Stomach (tissue), 19 donors: ENCODE measurements at places on chromosomes 13 and 19.

GRCh38 chr13:104832231-104832630 is 1703.2 kb downstream of the EFNB2 start:
- DNase-seq = no peak

DNA sequence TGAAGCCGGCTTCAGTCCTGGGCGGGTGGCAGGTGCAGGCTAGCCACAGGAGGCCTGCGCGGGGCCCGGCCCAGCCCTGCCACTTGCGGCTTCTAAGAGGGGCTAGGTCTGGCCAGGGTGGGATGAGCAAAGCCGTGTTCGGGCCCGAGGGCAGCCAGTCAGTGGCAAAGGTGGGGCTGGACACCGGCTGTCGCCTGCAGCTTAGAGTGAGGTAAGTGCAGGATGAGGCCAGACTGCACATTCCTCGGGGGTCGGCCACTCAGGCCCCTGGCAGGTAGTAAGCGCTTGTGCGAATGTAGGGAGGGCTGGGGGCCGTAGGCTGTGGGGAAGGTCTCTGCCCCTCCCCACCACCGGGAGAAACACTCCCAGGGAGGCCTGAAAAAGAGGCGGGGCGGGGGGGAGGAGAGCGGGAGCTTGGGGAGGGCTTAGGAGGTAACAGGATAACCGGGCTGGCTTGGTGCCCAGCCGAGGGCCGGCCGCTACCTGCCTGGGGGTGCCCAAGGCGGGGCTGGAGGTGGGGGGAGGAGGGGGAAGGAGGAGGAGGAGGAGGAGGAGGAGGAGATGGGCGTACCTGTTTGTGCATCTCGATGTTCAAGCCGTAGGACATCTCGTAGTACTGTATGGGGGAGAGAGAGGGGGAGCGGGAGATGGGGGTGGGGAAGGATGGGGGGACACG is 6.4 kb downstream of the TLE5 start:
- peak; percentile 92 for DNase-seq

DNA sequence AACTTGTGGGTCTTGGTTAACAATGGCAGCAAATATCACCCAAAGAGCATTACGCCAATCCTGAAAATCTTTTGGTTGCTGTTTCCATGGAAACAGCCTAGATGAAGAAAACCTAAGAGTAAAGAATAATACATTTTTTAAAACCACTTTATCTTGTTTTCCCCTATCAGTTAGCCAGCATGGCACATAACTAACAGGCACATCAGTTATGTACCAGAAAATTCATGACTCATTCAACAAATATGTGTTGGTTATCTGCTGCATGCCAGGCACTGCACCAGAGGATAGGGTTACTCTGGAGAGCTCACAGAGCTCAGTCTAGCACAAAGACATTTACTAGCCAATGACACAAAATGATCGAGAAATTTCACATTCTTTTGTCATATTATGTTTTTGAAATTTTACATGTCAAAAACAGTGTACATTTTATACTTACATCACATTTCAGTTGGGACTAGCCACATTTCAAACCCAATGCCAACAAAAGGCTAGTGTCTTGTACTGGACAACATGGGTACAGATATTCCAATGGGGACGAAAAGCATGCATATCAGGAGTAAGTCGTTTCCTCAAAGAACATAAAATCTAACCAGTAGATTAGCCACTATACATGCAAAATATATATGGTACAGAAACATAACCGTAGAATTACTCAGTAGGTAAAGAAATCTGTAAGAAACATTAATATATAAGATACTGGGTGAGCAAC is 20.3 kb downstream of the LNX2 start:
- peak; percentile 34 for DNase-seq

- DNase-seq = peak; percentile 5
Observed at GRCh38 chr19:58497634-58498170, 14.1 kb downstream of the SLC27A5 start.

DNA sequence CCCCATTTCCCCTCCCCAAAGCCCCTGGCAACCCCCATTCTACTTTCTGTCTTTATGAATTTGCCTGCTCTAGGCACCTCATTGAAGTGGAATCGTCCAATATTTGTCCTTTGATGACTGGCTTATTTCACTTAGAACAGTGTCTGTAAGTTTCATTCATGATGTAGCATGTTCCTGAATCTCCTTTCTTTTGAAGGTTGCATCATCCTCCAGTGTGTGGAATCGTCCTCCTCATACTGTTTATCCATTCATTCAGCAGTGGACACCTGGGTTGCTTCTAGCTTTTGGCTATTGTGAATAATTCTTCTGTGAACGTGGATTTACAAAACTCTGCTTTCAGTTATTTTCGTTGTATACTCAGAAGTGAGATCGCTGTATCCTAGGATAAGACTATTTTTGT is 161.2 kb upstream of the RNF113B start:
- no peak for DNase-seq

- DNase-seq = peak; percentile 83
Observed at GRCh38 chr19:4369109-4369887, 25.9 kb downstream of the MPND start.

DNA sequence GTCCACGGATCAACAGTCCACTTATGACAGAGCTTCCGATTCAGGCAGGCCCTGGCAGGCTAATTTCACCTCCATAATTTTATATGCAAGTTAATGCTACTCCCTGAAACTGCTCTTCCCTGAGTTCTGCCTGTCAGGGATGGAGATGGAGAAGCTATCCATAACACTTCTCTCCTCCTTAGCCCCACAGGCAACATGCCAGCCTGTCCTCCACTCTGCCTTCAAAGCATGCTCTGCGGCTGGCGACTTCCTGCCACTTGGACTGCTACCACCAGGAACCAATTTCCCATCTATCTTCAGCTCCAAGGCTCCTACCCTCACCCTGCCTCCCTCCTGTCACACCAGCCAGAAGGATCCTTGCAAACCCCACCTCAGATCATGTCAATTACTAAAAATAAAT is 35.4 kb downstream of the GSX1 start:
- no peak for DNase-seq

GRCh38 chr19:58536852-58537798 is 6.7 kb upstream of the TRIM28 start:
- no peak for DNase-seq

- DNase-seq = no peak
Observed at GRCh38 chr19:47848823-47849473, 10.1 kb upstream of the TPRX2 start.

GRCh38 chr19:3959766-3960131 is 11.2 kb downstream of the DAPK3 start:
- no peak for DNase-seq

- DNase-seq = no peak
Observed at GRCh38 chr13:97300871-97301270, 78.7 kb downstream of the MBNL2 start.

GRCh38 chr19:19259741-19260140 is 13.4 kb downstream of the TM6SF2 start:
- no peak for DNase-seq

GRCh38 chr19:31066385-31066784 is 282.9 kb downstream of the TSHZ3 start:
- DNase-seq = no peak

DNA sequence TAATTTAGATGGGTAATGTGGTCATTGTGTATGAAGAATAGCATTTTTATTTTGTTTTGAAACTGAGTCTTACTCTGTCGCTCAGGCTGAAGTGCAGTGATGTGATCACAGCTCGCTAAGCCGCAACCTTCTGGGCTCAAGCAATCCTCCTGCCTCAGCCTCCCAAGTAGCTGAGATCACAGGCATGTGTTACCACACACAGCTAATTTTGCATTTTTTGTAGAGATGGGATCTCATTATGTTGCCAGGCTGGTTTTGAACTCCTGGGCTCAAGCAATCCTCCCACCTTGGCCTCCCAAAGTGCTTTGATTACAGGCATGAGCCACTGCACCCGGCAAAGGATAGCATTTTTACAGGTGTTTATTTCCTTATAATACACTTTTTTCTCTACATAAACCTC is 36.6 kb downstream of the SERTM1 start:
- DNase-seq = no peak

DNA sequence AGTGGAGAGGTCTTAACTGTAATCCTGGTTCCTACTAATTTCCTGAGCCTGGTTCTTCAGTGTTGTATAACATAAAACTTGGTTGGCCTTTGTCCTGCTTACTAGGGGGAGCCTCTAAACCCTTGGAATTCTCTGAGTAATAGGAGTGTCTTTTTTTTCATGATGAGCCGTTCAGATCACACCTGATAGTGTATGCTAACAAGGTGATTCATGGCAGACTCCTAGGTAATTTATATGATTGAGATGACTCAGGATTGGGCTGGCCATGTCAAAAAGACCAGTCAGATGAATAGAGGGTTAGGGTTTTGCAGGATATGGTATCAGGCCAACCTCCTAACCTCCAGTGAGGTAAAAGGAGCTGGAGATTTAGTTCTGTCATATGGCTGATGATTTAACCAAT is 135.8 kb upstream of the KLF12 start:
- DNase-seq = no peak

GRCh38 chr13:32159137-32159869 is 127.7 kb downstream of the FRY start:
- DNase-seq = no peak

- DNase-seq = no peak
Observed at GRCh38 chr13:18991060-18991459, 190.6 kb downstream of the TUBA3C start.

DNA sequence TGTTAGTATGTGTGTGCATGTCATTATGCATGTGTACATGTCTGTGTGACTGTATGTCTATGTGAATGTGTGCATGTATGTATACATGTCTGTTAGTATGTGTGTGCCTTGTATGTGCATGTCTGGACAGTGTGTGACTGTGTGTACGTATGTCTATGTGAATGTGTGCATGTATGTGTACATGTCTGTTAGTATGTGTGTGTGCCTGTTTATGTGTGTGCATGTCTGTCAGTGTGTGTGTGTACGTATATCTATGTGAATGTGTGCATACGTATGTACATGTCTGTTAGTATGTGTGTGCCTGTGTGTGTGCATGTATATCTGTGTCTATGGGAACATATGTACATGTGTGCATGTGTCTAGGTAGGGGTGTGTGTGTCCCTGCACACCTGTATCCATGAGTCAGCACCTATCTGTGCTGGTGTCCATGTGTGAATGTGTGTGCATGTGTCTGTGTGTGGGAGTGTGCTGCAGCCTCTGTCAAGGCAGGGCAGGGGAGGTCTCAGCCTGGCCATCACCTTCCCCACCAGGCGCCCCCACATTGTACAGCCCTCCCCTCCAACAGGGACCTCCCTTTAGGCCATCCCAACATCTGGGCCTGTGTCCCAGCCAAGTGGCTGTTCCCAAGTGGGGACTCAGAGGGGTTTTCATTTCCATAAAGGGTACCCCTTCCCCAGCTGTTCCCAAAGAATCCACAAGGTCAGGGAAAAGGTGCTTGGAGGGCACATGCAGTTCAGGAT is 4.4 kb downstream of the GAS6 start:
- DNase-seq = no peak

GRCh38 chr19:44856421-44857083 is 10.5 kb downstream of the NECTIN2 start:
- peak; percentile 56 for DNase-seq

- DNase-seq = no peak
Observed at GRCh38 chr19:1103132-1103707, 574 bp upstream of the GPX4 start.

DNA sequence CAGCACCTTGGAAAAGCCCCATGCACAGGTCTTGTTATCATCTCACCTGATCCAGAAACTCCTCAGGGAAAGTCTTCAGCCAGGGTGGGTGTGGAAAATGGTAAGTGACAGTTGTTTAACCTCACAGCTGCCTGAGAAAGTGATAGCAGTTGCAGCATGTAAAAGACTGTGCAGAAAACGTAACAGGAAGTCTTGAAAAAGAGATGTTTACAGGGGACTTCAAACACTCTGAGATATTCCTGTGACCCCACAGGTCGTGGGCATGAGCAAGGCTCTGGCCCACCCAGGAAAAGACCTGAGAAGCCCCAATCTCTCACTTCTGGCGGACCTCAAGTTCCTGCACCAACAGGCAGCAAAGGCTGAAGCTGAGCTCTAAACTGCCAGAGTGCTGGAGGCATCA is 826.9 kb downstream of the UQCRFS1 start:
- no peak for DNase-seq

DNA sequence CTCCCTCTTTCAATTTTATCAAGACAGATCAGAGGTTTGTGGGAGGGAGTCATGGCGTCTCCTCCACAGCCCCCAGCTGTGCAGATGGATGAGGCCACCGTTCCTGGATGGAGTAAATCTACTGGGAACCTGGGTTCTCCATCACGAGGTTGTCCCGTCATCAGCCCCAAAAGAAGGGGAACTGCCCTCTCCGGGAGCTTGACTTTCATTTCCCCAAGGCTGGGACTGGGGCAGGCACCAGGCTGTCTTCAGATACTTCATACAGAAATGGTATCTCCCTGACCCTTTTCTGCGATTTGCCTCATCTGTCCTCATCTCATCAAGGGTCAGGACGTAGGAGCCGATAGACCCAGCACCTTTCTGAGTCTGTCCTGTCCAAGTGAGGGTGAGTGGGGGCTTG is 9.8 kb downstream of the LILRB2 start:
- DNase-seq = no peak

DNA sequence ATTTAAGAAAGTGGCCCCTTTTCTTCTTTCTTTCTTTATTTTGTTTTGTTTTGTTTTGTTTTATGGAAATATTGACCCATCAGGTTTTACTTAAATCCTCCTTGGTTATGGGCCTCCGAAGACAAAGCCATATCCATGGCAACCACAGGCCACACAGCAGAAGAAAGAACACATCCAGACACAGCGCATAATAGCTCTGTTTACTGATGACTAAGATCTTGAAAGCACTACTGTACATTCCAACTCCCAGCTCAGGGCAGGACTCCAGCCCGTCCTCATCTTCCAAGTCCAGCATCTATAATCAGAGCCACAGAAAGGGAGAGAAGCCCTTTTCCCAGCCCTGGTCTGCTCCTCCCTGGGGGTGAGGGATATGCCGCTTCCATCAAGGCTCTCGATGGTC is 84.3 kb downstream of the NUFIP1 start:
- DNase-seq = peak; percentile 52

DNA sequence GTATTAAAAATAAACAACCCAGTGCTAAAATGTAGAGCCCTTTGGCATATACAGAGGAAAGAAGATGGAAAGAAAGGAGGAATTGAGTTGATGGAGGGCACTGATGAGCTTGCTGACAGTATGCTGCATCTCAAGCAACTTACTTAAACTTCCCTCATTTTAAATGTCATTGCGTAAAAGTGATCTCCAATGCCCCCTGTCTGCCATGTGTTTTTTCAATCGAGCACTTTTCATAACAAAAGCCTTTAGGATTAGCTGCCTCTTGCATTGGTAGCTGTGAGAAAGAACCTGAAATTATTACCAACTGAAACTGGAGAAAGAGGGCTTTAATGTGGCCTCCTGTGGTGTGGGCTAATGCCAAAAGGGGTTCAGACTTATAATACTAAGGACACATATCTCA is 541.6 kb downstream of the SUCLA2 start:
- DNase-seq = peak; percentile 19

- no peak for DNase-seq
Observed at GRCh38 chr13:50107205-50107604, 92.0 kb downstream of the KCNRG start.
